ENCODE measurements at places on chromosomes 7 and 10.
A peak's percentile ranks its signal among the peaks of the same experiment; 100 is the strongest.

GRCh38 chr10:26843736-26844135, 17.0 kb downstream of the ABI1 start:
- DNase-seq: no peak

DNA sequence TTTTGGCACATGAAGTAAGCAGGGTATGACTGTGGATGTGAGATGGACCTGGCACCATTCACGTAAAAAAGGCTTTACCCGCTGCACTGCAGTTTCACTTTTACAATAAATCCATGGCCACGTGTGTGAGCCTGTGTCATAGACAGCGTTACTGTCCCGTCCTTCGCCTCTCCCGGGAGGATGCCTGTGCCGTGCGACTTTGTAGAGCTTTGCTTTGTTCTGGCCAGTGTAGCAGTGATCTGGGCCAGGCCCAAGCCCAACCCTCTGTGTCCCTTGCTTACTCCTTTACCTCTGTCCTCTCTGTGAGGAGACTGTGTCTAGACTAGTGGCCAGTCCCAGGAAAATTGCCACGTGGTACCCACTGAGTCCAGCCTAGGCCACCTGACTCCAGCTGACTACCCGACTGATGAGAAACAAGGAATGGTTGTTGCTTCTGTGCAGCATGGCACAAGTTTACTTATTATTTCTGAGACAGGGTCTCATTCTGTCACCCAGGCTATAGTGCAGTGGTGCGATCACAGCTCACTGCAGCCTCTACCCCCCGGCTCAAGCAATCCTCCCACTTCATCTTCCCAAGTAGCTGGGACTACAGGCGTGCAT, 48.1 kb downstream of the JAKMIP3 start:
- DNase-seq: peak; percentile 3

DNA sequence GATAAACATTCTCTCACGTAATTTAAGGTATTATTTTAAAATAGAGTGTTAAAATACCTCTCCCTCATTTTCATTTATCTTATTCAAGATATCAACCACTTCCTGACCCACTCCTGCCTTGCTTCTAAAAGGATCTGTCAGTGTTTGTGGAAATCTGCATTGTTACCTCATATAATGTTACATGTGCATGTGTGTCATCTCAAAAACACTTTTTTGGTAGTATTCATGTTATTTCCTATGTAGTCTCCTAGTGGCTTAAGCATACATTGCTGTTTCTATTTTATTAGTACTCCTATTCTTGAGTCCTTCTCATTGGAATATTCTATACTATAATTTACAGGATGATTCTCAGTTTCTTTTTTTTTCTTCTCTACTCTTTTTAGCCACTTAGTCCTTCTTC, 1360.7 kb upstream of the CELF2 start:
- DNase-seq: no peak

- no peak for DNase-seq
These were observed 37.3 kb upstream of the ADAM12 start for GRCh38 chr10:126425489-126426065.

DNA sequence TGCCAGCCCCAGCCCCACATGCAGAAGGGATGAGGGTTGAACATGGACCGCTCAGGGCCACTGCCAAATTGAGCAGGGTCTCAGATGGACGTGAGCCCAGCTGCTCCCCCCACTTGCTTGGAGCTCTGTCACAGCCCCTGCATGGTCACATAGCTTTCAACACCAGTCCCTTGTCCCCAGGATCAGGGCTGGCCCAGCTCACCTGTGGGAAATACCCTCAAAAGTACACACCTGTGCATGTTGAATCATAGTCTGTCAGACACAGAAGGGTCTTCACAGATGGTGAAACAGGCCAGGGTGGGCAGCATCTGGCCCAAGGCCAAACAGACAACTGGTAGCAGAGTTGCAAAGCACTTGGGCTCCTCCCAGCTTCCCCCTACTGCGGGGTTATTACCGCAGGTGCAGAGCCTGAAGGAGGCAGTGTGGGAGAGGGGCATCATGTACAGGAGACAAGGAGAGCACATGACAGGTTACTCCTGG, 77.6 kb upstream of the UNC5B start:
- peak; percentile 58 for DNase-seq

- no peak for DNase-seq
These were observed 49.4 kb downstream of the FRMPD2 start for GRCh38 chr10:48224979-48225560.

- DNase-seq: no peak
These were observed 505.9 kb downstream of the TCERG1L start for GRCh38 chr10:130805635-130806030.

- DNase-seq: no peak
These were observed 199.4 kb downstream of the STK31 start for GRCh38 chr7:23909426-23909825.

DNA sequence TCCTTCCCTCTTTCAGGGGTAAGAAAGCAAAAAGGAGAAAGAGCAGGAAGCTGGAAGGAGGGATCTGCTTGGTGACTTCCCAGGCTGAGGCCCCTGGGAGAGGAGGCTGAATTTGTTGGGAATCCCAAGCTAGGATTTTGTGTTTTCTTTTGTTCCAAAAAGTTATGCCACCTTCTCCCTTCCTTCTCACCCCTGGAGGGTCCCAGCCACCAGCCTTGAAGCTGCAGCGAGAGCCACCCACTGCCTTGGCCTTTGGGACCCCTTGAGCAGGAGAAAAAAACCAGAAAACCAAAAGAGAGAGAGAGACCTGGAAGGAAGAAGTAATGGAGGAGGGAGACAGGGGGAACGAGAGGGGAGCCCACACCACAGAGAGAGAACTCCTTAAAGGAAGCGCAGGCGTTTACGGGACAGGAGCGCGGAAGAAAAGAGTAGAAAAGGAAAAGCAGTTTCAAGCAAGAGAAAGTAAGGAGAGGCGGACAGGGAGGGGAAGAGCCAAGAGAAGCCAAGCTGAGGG, 7.2 kb downstream of the VAX1 start:
- DNase-seq: no peak

DNA sequence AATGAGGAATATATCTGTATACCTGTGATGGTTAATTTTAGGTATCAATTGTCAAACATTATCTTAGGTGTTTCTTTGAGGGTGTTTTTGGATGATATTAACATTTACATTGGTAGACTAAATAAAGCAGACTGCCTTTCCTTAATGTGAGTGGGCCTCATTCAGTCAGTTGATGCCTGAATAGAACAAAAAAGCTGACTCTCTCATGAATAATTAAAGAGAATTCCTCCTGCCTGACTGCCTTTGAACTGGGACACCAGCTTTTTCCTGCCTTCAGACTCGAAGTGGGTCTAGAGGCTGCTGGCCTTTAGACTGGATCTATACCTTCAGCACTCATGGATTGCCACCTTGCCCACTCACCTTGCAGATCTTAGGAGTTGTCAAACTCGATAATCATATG, 117.9 kb upstream of the TMEM168 start:
- DNase-seq: no peak

DNA sequence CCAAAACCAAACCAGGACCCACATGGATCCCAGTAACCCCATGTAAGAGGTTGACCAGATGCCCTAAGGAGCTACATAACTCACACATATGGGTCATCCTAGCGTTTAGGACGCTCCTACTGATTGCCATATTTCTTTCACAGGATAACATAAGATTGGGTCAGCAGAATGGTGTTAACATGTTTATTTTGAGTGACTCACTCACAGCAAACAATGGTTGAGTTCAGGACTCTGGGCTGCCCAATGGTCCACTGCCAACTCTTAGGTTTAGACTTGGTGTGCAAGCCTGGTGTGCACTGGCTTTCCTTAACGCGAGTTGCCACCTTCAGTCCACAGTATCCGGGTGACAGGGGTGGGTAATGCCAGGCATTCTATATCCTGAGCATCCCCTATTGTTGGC, 211.5 kb downstream of the GPAM start:
- no peak for DNase-seq

DNA sequence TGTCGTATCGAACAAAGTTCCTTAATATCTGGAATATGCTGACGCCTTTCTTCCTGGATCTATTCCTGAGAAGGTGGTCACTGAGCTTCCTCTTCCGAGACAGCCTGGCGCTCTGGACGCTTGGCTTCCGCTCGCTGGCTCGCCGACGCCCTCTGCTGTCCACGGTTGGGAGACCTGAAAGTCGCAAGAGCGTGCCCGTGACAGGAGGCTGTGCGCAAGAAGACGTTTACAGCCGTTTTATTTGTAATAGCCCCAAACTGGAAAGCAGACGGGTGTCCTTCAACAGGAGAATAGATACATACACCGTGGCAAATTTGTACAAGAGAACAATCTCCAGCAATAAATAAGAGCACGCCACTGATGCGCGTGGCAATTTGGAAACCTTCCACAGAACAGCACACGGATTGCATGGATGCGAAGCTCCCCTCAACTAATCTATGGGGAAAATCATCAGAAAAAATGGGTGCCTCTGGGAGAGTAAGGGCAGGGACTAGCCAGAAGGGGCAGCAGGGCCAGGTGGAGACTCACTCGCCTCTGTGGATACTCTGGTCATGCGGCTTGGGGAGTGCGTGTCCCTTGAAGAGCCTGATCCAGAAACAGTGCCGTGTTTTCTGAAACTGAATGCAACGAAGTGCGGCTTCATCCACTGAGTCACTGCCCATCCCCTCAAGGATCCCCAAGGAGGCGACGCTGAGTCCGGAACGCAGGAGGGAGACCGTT, 41.5 kb upstream of the BNIP3 start:
- DNase-seq: peak; percentile 78

DNA sequence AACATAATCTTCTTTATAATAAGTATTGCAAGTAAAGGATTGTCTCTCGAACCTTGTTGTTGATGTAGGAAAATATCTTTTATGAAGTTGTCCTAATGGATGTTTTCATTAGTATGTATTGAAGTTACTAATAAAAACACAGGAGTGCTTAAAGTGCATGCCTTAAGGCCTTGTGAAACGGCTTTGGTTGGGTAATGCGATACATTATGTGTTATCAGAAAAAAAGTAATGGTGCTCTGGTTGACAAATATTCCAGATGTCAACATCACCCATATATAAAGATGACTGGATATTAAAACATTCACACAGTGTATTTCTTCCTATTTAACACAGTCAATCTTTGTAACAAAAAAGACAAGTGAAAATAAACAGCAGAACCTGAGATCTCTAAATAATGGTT, 310.7 kb downstream of the PRKG1 start:
- no peak for DNase-seq

GRCh38 chr7:343227-343822, 53.4 kb downstream of the FOXL3 start:
- no peak for DNase-seq

GRCh38 chr7:40850017-40850416, 715.2 kb downstream of the SUGCT start:
- DNase-seq: no peak

- no peak for DNase-seq
These were observed 57.8 kb downstream of the HHEX start for GRCh38 chr10:92747600-92747999.

GRCh38 chr10:86263907-86264306, 102.7 kb downstream of the GRID1 start:
- no peak for DNase-seq

GRCh38 chr7:129332254-129333035, 101.8 kb upstream of the STRIP2 start:
- no peak for DNase-seq

GRCh38 chr10:94193466-94193924, 169.2 kb downstream of the NOC3L start:
- DNase-seq: no peak

GRCh38 chr7:5690931-5691473, 90.5 kb downstream of the RNF216 start:
- DNase-seq: no peak

- no peak for DNase-seq
These were observed 83.7 kb upstream of the PDGFA start for GRCh38 chr7:603152-603951.

- no peak for DNase-seq
These were observed 152.4 kb upstream of the ADO start for GRCh38 chr10:62652114-62652513.

DNA sequence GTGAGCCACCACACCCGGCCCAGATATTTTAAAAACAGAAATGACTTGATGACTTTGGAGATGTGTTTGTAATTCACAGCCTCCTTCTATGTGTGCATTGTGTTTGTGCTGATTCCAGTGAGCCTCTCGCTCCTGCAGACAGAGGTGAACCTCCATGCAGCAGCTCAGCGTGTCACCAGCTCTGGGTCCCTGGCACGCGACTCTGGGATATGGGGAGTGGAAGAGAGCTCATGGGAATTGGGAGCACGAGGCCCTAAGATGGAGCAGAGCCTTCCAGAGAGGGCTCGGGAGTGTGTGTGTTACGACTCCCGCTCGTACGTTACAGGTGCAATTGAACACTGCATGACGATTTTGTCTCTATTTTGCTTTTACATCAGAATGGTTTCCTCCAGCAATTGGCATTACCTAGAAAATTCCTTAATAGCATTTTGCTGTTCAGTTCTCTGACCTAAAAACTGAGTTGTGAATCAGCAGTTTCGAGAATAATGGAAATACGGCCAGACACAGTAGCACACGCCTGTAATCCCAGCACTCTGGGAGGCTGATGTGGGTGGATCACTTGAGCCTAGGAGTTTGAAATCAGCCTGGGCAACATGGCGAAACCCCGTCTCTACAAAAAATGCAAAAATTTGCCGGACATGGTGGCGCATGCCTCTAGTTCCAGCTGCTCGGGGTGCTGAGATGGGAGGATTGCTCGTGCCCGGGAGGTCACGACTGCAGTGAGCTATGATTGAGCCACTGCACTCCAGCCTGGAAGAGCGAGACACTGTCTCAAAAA, 204.6 kb downstream of the CUX1 start:
- DNase-seq: no peak

DNA sequence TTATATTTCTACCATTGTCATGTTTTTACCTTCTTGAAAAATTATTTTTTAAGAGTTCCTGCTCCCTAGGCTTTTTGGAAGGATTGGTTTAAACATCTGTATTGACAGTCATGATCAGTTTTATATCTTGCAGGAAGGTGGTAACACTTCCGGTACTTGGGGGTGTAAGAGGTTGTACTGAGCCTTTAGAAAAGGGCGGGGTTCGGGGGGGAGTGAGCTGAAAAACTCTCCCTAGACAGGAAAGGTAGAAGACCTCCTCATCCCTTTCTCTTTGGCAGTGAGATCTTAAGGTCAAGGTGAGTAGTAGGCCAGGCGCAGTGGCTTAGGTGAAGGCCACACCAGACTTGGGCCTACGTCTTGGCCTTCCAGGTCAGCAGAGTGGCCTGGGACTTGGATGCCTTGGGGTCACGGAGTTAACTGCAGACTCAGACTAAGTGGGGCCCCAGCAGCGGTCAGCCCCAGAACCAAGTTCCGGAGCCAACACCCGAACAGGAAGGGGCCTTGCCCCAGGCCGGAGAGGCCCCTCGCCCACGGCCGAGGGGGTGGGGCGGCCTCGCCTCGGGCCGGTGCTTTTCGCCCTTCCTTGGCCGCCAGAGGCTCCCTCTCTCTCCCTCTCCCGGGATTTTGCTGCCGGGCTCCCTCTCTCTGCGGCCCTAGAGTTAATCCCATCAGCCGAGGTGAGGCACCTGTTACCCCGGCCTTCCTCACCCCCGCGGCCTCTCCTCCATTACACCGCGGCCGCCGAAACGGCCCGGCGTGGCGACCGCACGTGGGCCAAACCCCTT, at the start of gene PPP1R9A:
TSS of gene PPP1R9A (plus strand) at position 569 of the 785 bp plus-strand sequence. CDS start 2,520 bp downstream, outside the sequence.
- DNase-seq: peak; percentile 87

DNA sequence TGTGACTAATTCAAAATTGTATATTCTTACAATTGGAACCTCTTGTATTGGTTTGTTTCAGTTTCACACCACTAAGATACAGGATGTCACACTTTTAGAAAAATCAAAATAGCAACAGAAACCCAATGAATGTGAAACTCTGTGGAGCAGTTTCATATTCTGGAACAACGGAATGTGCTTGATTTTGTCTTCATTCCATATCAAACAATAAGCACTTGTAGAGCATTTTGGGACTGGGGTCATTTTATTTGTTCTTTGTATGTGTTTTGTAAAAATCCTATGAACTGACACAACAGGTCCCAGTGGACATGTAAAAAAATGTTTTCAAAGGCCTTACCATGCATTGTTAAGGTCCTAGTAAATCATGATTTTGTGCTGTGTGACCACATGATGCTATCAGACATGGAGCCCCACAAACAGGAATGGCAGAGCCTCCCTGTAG, 123.1 kb downstream of the DKK1 start:
- DNase-seq: no peak

All from WERI-Rb-1 (cell line).